Brain pericyte (primary cell): ENCODE measurements at places on chromosomes 2 and 18.

GRCh38 chr2:175441181-175441761, 259.8 kb upstream of the ATP5MC3 start:
- DNase-seq, result no peak

- DNase-seq, result no peak
Measured at GRCh38 chr2:54558188-54559005, 102.3 kb downstream of the SPTBN1 start.

- no peak for DNase-seq
Measured at GRCh38 chr2:105912081-105912480, 167.4 kb downstream of the NCK2 start.

DNA sequence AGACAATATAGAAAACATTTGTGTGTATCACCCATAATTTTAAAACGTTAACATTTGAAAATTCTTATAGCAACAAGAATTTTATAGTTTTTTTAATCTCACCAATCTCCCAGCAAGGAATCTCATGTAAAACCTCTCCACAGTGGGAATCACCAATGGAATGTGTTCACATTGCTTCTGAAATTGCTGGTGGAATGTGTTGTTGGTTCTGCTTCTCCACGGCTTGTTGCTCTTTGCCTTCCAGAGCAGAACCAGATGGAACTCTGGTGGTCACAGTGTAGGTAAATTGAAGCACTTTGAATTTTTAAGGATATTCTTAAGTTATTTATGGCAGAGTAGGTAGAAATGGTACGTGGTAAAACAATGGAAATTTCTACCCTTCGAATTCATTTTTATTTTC, 35.1 kb downstream of the DCAF17 start:
- no peak for DNase-seq
